ENCODE measurements at places on chromosomes 12 and 14.

DNA sequence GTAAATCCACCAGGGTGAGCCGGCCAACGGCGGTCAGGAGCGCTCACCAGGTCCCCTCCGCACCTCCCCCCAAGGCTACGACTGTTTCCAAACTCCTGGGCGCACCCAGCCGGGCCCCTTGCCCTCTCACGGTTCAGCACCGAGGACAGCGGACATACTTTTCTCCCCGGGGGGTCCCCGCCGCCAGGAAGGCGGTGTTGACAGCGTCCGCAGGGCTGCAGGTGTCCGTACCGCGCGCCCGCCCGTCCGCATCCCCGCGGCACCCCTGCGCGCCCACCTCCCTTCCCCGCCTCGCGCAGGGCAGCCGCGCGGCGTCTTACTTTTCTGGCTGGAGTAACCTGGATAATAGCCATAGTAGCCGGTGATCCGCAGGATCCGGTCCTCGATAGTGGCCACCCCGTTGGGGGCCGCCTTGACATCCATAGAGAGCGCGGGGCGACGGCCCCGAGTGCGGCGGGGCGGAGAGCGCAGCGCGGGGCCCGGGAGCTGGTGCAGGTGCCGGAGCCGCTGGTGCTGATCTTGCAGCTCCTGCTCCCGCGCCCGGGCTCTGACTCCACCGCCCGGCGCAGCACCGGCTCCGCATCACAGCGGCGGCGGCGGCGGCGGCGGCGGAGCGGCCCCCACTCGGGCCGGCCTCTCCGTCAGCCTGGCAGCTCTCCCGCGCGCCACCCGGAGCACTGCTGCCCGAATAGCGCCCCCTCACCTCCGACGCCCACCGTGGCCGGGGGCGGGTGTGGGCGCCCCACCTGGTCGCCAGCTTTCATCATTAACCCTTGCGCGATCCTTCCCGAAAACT is at the start of gene SLC35F4:
SLC35F4 (minus strand) TSS at position 690 of the 796 bp plus-strand sequence.
- no peak within 1 kb of the TSS for H3K4me3 ChIP-seq
- H3K4me1 ChIP-seq, result no peaks in the 10 kb centered on the region
- no peak for DNase-seq
- H3K36me3 ChIP-seq, result no peaks in the 10 kb centered on the region
- H3K27me3 ChIP-seq, result peaks cover 21% of the 10 kb centered on the region
- no peak within 1 kb of the TSS for H3K27ac ChIP-seq

- H3K36me3 ChIP-seq, result no peaks in the 10 kb centered on the region
- DNase-seq, result no peak
- no peak overlapping the region for H3K27ac ChIP-seq
- no peak overlapping the region for H3K4me3 ChIP-seq
These were observed 60.2 kb downstream of the IFT43 start for GRCh38 chr14:76045773-76046172.

GRCh38 chr14:94408546-94409095 is 20.2 kb upstream of the SERPINA1 start:
- H3K4me1 ChIP-seq, result no peaks in the 10 kb centered on the region
- no peak for DNase-seq
- no peaks in the 10 kb centered on the region for H3K36me3 ChIP-seq
- H3K27ac ChIP-seq, result no peak overlapping the region
- H3K27me3 ChIP-seq, result peaks cover 15% of the 10 kb centered on the region

GRCh38 chr14:99530407-99531155 is 49.4 kb downstream of the CCNK start:
- H3K4me1 ChIP-seq, result no peaks in the 10 kb centered on the region
- no peaks in the 10 kb centered on the region for H3K27me3 ChIP-seq
- H3K4me3 ChIP-seq, result no peak overlapping the region
- no peaks in the 10 kb centered on the region for H3K36me3 ChIP-seq
- DNase-seq, result no peak

- H3K27me3 ChIP-seq, result peaks cover 2% of the 10 kb centered on the region
- peak; percentile 29 for DNase-seq
- H3K36me3 ChIP-seq, result peaks cover 2% of the 10 kb centered on the region
- peaks cover 18% of the 10 kb centered on the region for H3K4me1 ChIP-seq
These were observed 31.6 kb upstream of the SGPP1 start for GRCh38 chr14:63759456-63759855.

DNA sequence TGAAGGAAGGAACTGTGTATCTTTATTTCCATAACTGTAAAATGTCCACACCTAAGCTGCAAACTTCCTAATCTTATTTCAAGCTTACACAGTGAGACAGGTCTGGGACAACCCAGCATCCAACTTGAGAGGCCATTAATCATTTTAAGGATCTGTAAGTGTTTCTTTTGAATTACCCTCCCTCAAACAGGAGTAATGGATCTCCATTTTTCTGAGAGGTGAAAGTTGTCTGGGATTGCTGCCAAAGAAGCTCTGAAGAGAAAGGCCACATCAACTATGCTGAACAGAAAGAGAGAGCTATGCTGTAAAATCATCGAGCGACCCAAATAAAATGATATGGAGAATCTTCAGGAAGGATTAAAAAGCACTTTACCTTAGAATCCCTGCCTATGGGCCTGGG is 131.7 kb upstream of the CPNE8 start:
- DNase-seq, result no peak
- no peaks in the 10 kb centered on the region for H3K36me3 ChIP-seq
- no peaks in the 10 kb centered on the region for H3K27me3 ChIP-seq
- no peak overlapping the region for H3K4me3 ChIP-seq
- H3K4me1 ChIP-seq, result no peaks in the 10 kb centered on the region
- H3K27ac ChIP-seq, result no peak overlapping the region

- H3K36me3 ChIP-seq, result no peaks in the 10 kb centered on the region
- peaks cover 13% of the 10 kb centered on the region for H3K27me3 ChIP-seq
- no peak overlapping the region for H3K27ac ChIP-seq
- no peak overlapping the region for H3K4me3 ChIP-seq
These were observed 17.3 kb upstream of the CHGA start for GRCh38 chr14:92905667-92906066.

- H3K27me3 ChIP-seq, result peaks cover 2% of the 10 kb centered on the region
- no peaks in the 10 kb centered on the region for H3K36me3 ChIP-seq
- H3K4me3 ChIP-seq, result no peak overlapping the region
- H3K4me1 ChIP-seq, result no peaks in the 10 kb centered on the region
- no peak for DNase-seq
These were observed 157.0 kb downstream of the MYRFL start for GRCh38 chr12:69981881-69982475.

- peaks cover 5% of the 10 kb centered on the region for H3K27me3 ChIP-seq
- H3K4me1 ChIP-seq, result no peaks in the 10 kb centered on the region
- DNase-seq, result no peak
- no peak overlapping the region for H3K27ac ChIP-seq
These were observed 4.1 kb downstream of the TNFAIP2 start for GRCh38 chr14:103127356-103127755.

DNA sequence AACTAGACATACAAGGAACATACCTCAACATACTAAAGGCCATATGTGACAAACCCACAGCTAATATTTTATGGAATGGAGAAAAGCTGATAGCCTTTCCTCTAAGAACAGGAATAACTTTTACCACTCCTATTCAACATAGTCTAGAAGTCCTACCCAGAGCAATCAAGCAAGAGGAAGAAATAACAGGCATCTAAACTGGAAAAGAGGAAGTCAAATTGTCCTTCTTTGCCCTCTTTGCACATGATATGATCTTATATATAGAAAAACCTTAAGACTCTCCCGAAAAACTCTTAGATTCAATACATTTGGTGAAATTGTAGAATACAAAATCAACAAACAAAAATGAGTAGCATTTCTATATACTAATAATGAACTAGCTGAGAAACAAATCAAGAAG is 110.0 kb downstream of the ATP23 start:
- H3K4me3 ChIP-seq, result no peak overlapping the region
- no peak for DNase-seq
- no peak overlapping the region for H3K27ac ChIP-seq
- H3K4me1 ChIP-seq, result no peaks in the 10 kb centered on the region
- peaks cover 2% of the 10 kb centered on the region for H3K27me3 ChIP-seq
- H3K36me3 ChIP-seq, result no peaks in the 10 kb centered on the region

- H3K4me3 ChIP-seq, result no peak overlapping the region
- DNase-seq, result no peak
- no peak overlapping the region for H3K27ac ChIP-seq
- no peaks in the 10 kb centered on the region for H3K36me3 ChIP-seq
These were observed 26.5 kb upstream of the CRADD start for GRCh38 chr12:93650626-93651025.

DNA sequence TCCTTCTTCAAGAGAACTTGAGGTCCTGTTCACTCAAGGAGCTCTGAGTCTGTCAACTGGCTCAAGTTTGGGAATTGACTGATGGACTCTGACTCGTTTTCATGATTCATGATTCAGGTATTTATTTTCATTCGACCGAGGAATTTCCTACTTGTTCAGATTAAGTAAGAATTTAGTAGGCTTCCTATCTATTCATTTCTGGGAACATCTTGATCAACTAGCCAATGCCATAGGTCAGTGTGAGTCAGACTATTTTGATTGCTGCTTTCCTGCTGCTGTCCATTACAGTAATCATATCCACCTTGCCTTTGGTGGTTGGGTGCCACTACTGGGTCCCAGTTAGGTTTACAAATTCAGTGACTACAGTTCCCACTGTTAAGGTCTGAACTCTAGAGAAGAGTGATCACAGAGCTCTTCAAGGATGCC is 6.1 kb downstream of the FAM186A start:
- peaks cover 2% of the 10 kb centered on the region for H3K27me3 ChIP-seq
- no peak for DNase-seq
- no peak overlapping the region for H3K27ac ChIP-seq
- H3K4me1 ChIP-seq, result no peaks in the 10 kb centered on the region
- no peak overlapping the region for H3K4me3 ChIP-seq

DNA sequence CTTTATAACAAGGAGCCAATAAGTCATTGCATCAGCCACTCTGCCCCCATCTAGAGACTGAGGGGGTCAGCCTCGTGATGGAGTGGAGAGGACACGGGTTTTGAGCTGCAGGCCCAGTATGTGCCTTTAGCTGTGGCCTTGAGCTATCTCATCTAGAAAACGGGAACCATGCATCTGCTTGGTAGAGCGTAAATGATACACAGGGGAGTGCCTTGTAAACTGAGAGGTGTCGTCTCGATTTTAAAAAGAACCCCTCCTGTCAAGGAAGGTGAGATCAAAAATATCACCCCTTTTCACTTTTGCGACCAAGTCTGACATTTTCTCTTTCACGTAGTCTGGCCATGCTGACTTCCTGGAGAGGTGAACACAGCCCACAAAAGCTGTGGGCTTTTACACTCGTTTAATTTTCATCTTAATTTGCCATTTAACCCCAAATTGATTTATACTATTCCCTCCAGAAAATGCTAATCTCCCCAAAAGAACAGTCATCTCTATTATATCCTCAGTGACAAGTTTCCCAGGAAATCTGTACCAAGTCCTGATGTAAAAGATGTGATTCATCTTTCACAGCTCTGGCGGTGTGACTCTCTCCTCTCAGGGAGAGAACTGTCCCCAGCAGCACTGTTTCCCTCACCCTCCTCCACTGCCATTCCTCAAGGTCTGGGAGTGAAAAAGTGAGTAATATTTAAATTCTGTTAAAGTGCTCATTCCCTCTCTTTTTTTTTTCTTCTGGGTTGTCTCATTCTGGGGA is 30.6 kb downstream of the VCPKMT start:
- H3K27me3 ChIP-seq, result no peaks in the 10 kb centered on the region
- H3K4me3 ChIP-seq, result peak overlapping the region; percentile 38
- H3K36me3 ChIP-seq, result peaks cover 11% of the 10 kb centered on the region
- H3K27ac ChIP-seq, result peak overlapping the region; percentile 90
- DNase-seq, result no peak

DNA sequence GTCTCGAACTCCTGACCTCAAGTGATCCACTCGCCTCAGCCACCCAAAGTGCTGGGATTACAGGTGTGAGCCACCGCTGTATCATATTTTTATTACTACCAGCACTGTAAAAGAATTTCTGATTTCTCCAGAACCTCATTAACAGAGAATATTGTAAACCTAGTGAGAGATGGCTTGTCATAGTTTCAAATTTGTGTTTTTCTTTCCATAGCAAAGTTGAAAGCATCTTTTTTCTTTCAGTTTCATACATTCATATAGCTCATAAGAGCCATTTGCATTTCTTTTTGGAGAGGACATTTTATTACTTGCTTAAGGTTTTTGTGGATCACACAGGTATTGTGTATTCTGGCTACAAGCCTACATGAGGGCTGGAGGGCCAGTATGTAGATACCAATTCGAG is 58.0 kb downstream of the MIS18BP1 start:
- peaks cover 11% of the 10 kb centered on the region for H3K4me1 ChIP-seq
- no peak overlapping the region for H3K4me3 ChIP-seq
- no peak for DNase-seq
- no peaks in the 10 kb centered on the region for H3K27me3 ChIP-seq
- H3K27ac ChIP-seq, result peak overlapping the region; percentile 34

- DNase-seq, result no peak
- H3K27ac ChIP-seq, result no peak overlapping the region
- no peaks in the 10 kb centered on the region for H3K4me1 ChIP-seq
- H3K36me3 ChIP-seq, result no peaks in the 10 kb centered on the region
- H3K27me3 ChIP-seq, result peaks cover 52% of the 10 kb centered on the region
These were observed 89.7 kb downstream of the ASCL4 start for GRCh38 chr12:107864235-107864634.

GRCh38 chr12:21387174-21387573 is 14.5 kb downstream of the IAPP start:
- H3K4me3 ChIP-seq, result no peak overlapping the region
- no peak overlapping the region for H3K27ac ChIP-seq
- H3K4me1 ChIP-seq, result peaks cover under 1% of the 10 kb centered on the region
- peaks cover 14% of the 10 kb centered on the region for H3K27me3 ChIP-seq
- no peaks in the 10 kb centered on the region for H3K36me3 ChIP-seq
- DNase-seq, result no peak

GRCh38 chr14:58663494-58664111 is 25.8 kb downstream of the DACT1 start:
- peaks cover 16% of the 10 kb centered on the region for H3K4me1 ChIP-seq
- H3K27me3 ChIP-seq, result no peaks in the 10 kb centered on the region
- peaks cover 2% of the 10 kb centered on the region for H3K36me3 ChIP-seq
- H3K4me3 ChIP-seq, result no peak overlapping the region
- H3K27ac ChIP-seq, result no peak overlapping the region

DNA sequence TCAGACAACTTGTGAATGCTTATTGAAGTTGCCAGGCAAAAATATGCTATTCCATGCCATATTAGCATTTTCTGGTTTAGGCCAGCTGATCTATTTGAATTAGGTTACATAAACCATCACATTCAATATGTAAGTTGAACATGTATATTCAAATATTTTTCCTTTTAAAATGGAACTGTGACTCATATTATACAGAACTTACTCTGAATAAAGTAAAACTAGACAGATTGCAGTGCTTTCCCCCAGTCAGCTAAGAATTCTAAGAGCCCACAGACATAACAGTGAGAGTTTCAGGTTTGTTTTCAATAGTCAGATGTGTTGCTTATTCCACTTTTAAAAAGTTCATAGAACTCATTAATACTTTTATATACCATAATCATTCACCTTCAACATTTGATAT is 119.8 kb downstream of the MGST1 start:
- H3K4me3 ChIP-seq, result no peak overlapping the region
- H3K27ac ChIP-seq, result no peak overlapping the region
- DNase-seq, result no peak
- no peaks in the 10 kb centered on the region for H3K4me1 ChIP-seq

All from activated T-helper 1 cell treated with anti-CD3 and anti-CD28 coated beads, Interleukin-12 subunit alpha, Interleukin-12 subunit beta, Interleukin-2, Interleukin-4 antibody, amounts not matched to agents 30 ng/mL and 10 ng/mL and 1 ng/mL, durations not matched to agents 14 hours and 24 hours and 36 hours (primary cell).